Mammary epithelial cell (primary cell): ENCODE measurements at places on chromosomes 4 and X. TPM values are rescaled to one million over a fixed set of nuclear protein-coding genes. Genes with fewer than 3 reads are reported as not detected.

EGF gene
- 0.41 TPM for polyA plus RNA-seq

DNA sequence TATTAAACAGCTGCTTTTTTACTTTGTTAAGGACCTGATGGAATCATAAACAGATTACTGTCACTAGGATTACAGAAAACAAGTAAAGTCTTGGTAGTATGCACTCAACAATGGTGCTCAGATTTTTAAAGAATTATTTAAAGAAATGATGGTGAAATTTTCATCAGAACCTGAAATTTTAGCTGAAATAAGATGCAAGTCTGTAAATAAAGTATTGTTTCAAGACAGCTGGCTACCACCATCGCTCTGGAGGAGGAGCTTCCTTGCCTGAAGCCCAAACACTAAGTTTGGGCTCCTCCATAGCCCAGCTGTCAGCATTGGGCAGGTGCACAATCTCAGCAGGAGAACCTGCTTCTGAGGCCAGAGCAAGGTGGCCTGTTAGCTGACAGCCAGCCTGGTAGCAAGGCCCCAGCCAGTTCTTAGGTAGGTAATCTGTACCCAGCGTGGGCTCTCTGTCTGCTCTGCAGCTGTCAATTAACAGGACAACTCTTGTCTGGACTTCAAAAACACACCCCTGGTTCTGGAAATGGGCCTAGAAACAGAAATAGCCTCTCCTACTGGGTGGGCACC, 4.6 kb downstream of the GAB1 start:
- DNase-seq, result no peak

SPANXN4 gene
- not detected for polyA plus RNA-seq

DNA sequence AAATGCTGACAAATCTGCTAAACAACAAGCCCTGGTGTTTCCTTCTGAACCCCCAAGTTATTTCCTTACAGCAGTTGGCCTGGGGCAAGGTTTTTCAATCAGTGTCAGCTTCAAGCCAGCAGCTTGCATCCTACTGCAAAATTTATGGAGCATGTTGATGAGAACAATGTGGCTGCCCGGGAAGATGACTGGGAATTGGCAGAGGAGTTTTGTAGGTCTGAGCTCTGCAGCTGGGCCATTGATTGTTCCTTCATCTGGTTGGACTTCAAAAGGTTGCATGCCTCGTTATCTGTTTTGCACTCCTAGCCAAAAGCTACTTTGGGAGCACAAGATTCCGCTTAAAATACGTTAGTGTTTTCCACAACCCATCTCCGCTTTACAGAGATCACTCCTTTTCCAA, 1030.3 kb upstream of the LCORL start:
- no peak for DNase-seq

DNA sequence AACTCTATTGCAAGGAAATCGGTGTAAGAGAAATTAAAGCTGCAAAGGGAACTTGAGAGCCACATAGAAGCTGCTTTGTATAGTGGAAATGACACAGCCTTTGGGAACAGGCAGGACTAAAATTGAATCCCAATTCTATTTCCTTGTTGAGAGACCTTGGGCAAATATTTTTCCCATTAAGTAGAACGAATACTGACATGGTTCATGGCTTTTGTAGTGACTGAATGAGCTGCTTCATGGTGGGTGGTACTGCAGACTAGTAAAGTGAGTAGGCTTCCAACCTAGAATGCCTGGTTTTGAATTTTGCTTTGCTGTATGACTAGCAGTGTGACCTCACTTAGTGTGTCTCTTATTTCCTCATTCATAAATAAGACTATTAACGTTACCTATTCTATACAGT, 182.2 kb upstream of the KCNIP4 start:
- no peak for DNase-seq

ADD1 gene
- polyA plus RNA-seq, result 94.4 TPM
